ENCODE measurements at places on chromosomes 6 and 20.
A peak's percentile ranks its signal among the peaks of the same experiment; 100 is the strongest.

- DNase-seq, result no peak
Measured at GRCh38 chr20:444117-444516, 18.2 kb downstream of the TBC1D20 start.

DNA sequence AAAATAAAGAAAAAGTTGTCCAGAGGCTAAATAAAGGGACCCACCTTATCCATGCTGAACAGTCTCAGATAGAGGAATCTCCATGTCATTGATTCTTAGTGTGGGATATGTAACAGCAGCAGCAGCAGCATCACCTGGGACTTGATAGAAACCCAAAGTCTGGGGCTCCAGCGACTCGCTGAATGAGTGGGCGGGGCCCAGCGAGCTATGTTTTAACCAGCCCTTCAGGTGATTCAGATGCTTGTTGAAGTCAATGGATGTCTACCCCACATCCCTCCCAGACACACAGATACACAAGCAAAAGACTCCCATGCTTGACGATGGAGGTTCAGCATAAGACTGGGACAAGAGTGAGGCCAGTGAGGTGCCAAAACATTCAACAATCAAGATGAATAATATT, 298.6 kb downstream of the UBE3D start:
- DNase-seq, result no peak

DNA sequence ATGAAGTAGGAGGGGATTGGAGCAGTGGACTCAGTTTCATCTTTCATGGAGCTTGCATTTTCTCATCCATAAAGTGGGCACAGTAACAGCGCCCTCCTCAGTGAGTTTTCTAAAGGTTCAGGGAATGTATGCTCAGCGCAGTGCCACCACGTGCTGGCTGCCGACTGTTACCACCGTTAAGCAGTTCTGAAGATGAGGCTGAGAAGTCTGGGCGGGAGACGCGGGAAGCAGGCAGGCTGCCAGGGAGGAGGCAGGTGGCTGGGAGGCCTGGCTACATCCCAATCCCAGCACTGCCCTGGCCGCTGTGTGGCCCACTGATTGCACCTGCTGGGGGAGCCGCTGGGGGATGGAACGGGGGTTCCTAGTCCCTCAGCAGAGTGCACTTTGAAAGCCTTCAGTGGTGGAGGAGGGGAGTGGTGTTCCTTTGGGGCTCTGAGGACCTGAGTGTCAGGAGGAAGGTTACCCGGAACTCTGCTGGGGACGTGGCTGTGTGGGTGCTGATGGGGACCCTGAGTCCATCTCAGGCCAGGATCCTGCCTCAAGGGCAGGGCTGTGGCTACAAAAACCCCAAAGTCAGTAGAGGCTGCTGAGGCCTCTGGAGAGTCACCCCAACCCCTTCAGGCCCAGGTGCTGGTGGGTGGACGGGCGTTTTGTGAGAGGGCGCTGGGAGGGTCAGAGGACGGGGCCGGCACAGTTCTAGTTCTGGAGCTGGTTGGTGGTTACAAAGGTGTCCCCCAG, 28.0 kb upstream of the PHACTR3 start:
- no peak for DNase-seq

DNA sequence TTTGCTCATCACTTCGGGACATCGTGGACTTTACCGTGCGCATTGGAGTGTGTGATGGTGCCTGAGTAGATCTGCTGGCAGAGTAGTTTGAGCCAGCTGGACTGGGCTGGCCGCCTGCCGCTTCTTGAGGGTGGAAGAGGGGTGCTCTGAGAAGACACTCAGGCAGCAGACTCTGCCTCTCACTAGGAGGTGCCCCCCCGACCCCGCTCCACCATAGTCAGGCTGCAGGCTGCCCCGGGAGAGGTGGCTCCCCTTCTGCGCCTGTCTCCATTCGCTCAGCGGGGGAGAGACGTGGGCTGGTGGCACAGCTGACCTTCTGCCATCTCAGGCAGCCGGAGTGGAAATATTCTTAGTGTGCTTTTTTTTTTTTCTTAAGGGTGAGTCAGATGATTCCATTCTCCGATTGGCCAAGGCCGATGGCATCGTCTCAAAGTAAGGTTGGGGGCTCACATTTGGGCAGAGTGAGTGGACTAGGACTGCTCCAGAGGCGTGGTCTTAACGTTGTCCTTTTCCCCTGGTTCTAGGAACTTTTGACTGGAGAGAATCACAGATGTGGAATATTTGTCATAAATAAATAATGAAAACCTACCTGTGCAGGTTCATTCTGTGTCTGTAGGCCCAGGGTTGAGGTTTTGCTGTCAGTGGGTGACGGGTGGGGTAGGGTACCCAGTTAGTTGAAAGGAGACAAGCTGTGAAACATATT, 1.2 kb downstream of the RPS21 start:
- DNase-seq, result no peak

GRCh38 chr6:88734544-88734943, 228.9 kb downstream of the RNGTT start:
- no peak for DNase-seq

- DNase-seq, result no peak
Measured at GRCh38 chr6:128303870-128304269, 216.5 kb downstream of the PTPRK start.

DNA sequence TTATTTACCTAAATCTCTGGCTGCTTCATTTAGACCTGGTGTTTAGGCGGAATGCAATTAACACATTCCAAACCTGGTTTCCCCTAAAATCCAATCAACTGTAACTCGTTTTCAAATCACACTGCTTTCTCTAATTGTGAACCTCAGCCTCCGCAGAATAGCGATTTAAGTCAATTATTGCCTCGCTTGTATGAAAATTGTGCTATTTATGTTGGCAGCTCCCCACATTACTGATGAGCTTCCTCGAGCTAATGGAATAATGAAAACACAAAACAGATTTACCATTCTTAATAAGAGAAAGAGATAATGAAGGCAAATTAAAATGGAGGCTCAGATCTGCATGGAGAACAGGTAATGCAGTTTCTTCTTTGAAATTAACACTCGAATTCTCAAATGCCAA, 67.9 kb downstream of the SLC2A10 start:
- DNase-seq, result no peak

DNA sequence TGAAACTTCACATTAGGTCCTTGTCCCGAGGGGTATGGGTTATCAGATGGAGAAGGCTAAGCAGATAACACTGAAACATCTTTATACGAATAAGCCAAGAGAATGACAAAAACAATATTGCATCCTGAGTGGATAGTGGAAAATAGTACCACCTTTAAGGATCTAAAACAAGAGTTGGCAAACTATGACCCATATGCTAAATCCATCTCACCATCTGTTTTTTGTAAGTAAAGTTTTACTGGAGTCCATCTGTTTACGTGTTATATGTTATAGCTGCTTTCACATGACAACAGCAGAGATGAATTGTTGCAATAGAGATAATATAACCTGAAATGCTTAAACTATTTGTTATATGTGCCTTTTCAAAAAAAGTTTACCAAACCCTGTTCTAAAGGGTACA, 76.1 kb upstream of the TRDN start:
- DNase-seq, result no peak

- DNase-seq, result no peak
Measured at GRCh38 chr20:50652702-50653294, 38.5 kb downstream of the RIPOR3 start.

DNA sequence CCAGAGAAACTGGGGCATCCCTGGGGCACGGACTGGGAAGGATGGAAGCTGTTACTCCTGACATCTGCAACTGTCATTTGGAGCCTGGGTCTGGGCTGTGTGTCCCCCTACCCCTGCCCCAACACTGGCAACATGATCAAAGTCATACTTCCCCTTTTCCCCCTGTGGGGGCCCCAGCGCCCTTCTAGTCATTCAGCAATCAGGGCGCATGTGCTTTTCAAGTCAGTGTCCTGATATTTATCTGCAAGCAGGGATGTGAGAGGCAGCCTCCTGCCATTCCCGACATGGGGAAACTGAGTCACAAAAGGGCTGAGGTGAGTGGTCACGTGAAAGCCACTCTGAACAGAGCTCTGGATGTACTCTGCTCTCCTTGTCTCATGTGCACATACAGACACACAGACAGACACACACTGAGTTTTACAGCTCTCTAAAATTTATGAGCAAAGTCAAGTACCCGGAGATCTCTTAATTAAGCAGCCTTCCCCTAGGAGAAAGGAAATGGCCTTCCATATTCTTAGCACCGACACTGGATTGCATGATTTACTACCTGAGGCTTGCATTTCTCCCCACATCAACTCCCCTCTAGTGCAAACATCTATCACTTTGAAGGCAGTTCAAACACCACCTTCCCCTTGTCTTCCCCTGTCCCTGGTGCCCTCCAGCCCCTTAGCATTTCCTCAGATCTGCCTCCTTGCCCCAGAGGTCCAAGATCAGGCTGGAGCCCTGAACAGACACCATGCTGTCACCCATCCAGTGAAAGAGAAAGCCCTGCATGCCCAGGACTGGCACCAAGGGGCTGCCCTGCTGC, 170.7 kb downstream of the CDC5L start:
- no peak for DNase-seq

- DNase-seq, result no peak
Measured at GRCh38 chr6:31037682-31038081, 27.4 kb downstream of the MUC22 start.

DNA sequence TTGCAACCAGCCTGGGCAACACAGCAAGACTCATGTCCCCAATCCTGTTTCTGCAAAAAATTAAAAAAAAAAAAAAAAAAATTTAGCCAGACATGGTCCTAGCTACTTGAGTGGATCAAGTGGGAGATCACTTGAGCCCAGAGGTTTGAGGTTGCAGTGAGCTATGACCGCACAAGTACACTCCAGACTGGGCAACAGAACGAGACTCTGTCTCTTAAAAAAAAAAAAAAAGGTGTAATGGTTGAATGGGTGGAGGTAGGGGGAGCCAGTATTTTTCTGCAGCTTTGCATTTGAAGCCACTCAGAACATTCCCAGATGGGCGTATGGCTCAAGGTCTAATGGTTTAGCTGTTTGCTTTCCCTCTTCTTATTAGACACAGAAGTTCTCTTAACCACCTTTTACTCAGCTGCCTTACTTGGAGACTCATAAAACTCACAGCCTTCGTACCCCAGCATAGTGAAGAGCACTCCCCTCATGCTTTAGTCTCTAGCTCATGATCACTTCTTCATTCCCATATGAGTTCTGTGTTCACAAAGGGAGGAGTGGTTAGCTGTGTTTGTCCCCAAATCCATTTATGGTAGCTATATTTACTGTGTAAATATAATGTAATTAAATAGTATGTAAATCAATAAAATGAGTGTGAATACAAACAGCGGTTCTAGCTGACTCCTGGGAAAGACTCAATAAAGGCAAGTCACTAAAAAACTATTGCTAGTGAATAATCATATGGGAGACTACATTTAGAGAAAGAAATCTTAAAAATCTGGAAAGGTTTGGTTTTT, 9.0 kb downstream of the FKBP1A start:
- DNase-seq, result no peak

DNA sequence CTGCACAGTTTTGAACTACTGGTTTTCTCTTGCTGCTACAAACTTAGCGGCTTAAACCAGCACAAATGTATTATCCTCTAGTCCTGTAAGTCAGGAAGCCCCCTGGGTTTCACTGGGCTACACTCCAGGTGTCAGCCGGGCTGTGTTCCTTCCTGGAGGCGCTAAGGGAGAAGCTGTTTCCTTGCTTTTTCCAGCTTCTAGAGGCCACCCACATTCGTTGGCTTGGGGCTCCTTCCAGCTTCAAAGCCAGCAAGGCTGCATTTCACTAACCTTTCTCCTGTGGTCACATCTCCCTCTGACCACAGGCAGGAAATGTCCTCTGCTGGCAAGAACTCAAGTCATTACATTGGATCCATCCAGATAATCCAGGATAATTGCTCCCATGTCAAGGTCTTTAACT, 350.6 kb upstream of the PLCB4 start:
- DNase-seq, result no peak

GRCh38 chr6:15023448-15023847, 222.4 kb upstream of the JARID2 start:
- peak; percentile 9 for DNase-seq

- no peak for DNase-seq
Measured at GRCh38 chr6:116251568-116252384, 2.1 kb downstream of the TSPYL4 start.

GRCh38 chr6:170232186-170233002, 58.5 kb downstream of the DLL1 start:
- no peak for DNase-seq

DNA sequence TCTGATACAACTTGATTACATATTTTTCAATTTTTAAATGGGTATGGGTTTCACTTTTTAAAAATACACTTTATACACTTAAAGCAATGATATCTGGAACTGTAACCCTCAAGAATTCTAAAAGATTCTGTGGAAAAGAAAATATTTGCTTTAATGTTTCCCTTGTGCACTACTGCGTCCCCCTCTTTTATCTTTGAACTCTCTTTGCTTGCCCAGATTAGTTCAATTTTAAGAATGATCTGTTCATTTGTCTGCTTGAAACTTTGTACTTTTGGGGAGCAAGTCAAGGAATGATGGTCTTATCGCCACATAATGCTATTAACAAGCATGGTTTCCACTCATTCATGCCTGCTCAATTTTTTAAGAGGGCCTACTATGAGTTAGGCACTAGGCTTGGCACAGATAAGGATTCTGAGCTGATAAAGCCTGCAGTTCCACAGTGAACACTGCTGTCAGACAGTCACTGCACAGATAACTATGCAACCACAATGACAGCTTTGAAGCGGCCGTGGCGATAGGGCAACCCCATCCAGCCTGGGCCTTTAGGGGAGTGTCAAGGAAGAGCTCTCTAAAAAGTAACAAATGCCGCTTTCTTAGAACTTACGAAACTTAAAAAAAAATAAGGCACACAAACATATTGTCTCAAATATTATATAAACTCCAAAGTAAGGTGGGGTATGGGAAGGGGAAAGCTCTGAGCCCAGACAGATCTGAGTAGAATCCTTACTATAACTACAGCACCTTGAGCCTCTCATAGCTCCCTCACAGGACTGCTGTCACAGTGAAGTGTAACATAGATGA, 29.7 kb downstream of the FYN start:
- DNase-seq, result peak; percentile 33

DNA sequence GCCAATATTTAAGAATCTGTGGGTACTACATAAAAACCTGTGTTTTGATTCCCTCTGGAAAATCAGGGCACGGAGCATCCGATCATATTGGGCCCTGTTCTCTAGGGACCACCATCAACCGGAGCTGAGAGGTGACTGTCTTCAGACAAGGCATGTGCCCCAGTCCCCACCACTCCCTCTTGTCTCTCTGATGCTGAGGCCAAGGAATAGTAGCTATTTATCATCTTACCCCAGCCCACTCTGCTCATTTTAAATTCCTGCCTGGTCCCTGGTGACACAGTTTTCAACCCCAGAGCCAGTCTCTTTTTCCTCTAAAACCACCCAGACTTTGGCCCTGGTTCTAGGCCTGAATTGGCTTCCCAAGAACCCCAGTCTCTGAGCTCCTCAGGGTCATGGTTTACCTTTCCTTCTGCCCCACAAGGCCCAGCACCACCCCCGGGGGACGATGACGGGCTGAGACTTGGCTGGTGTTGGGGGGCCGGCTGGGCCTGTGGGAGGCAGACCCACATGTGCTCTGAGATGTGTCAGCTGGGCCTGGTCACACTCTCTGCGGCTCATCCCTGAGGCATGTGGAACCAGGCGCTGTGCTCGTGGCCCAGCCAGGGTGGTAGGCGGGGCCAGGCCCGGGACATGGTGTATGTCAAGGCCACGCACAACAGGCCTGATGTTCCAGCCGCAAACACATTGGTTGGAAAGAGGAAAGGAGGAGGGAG, 114.4 kb downstream of the CEBPB start:
- DNase-seq, result no peak

- DNase-seq, result no peak
Measured at GRCh38 chr6:170053966-170054661, 236.8 kb downstream of the DLL1 start.
